WTC11 (cell line): ENCODE measurements at places on chromosomes 3 and 15. TPM values are rescaled to one million over a fixed set of nuclear protein-coding genes. Genes with fewer than 3 reads are reported as not detected.

Gene HYKK
- 3.1 to 4.9 TPM (median 4.4 TPM) in 3 replicates for total RNA-seq

Gene SLC24A5
- not detected in 3 replicates for total RNA-seq

Gene SENP8
- 6.0 to 6.8 TPM (median 6.3 TPM) in 3 replicates for total RNA-seq

Gene BFSP2
- total RNA-seq = 0.44 TPM in 1 of 3 replicates, not detected in the others

Gene ERICH6
- total RNA-seq = 0.26 to 0.30 TPM in 2 of 3 replicates, not detected in the other
